ENCODE measurements at places on chromosomes 6 and 20.

GRCh38 chr6:138031850-138032249, 75.4 kb downstream of the PERP start:
- no peak for DNase-seq

DNA sequence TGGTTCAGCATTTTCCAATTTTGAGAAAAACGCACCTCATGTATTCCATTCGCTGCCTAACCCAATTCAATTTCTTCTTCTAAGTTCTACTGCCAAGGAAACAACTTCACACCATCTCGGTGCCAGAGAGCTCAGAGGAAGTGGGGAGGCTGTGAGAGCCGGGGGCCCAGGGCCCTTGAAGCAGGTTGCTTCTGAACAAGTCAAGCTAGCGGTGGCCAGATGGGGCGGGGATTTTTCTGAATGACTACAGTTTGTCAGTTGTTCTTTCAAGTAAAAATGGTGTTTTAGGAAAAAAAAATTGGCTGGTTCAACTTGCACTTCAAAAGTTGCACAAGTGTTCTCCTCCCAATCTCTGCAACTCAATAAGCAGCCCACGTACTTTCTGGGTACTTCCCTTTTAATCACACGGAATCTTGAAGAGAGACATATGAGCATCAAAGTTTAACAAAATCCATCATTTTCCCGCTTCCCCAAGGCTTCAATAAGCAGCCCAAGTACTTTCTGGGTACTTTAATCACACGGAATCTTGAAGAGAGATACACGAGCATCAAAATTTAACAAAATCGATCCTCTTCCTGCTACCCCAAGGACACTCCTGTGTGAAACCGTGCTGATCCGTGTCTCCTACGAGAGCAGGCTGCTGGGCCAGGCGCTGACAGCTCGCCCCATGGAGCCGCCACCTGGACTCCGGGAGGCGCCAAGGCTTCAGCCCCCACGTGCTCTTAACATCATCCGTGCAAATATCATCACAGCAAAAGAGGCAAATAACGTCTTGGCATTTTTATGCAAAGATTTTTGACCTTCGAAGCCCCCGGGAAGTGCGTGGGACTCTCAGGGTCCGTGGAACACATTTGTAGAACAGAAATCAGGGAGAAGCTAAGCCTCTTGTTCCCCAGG, 186.7 kb upstream of the PDE10A start:
- no peak for DNase-seq

- no peak for DNase-seq
Observed at GRCh38 chr6:160036790-160037206, 67.9 kb downstream of the IGF2R start.

- no peak for DNase-seq
Observed at GRCh38 chr6:40661726-40662125, 74.6 kb upstream of the LRFN2 start.

GRCh38 chr6:141303907-141304306, 828.8 kb upstream of the GJE1 start:
- no peak for DNase-seq

- DNase-seq: no peak
Observed at GRCh38 chr6:145475794-145476396, 259.4 kb downstream of the EPM2A start.

- DNase-seq: no peak
Observed at GRCh38 chr6:53544217-53544469, 758 bp downstream of the GCLC start.

GRCh38 chr6:67883500-67884366, 751.3 kb upstream of the ADGRB3 start:
- DNase-seq: no peak

- no peak for DNase-seq
Observed at GRCh38 chr6:89566930-89567629, 71.5 kb downstream of the LYRM2 start.

GRCh38 chr6:142934599-142934998, 10.4 kb downstream of the HIVEP2 start:
- DNase-seq: no peak

DNA sequence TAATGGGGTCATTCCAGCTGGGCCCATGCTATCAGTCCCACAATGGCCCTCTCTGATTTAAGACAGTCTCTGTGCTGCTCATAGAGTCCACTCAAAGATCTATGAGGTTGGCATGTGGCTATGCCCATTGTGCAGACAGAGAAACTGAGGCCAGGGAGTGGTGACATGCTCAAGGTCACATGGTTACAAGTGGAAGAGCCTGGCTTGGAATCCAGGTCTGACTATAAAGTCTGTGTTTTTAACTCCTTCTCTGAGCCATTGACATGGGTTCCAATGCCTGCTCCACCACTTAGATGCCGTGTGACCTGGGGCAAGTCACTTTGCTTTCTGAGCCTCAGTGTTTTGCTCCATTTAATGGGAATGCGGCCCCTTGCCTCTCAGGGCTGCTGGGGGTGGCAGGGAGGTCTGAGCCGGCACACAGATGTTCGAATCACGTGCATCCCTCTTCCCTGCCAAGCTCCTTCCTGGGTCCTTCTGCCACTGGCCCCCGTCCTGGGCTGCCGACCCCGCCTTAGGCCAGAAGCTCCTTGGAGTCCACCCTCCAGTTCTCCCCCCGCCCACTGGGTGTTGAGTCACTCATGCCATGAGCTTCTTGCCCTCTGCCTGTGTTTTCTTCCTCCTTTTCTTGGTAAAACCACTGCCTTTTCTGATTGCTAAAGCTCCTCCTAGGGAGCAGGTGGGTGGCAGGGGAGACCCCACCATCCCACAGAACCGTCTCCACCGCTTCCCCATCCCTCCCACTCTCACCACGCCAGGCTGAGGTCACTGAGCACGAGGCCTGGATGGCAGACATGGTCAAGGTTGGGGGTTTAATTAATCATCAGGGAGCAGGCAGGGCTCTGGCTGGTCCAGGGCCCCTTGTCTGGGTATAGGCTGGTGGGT, 35.7 kb downstream of the CEBPB start:
- no peak for DNase-seq

DNA sequence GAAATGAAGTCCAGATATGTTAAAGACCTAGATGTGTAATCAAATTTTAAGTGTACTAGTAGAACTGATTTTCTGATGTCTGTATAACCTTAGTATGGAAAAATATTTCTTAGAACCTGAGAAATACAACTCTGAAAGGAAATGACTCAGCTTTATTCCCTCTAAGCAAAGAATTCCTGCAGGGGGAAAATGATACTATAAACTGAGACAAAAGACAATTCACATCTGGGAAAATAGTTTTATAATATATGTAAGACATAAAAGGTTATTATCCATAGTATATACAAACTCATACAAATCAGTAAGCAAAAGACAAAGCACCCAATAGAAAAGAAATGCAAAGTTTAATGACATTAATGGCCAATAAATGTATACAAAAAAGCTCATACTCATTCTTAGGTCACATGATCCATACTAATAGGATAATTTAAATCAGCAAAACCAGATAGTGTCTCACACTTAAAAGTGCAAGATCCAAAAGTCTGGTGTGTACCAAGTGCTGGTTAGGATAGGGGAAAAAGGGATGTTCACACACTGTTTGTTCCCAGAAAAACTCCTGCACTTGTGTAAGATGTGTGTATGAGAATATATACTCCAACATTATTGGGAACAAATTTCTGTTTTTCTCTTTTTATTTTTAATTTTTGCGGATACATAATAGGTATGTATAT, 22.6 kb downstream of the RNF217 start:
- DNase-seq: no peak

- no peak for DNase-seq
Observed at GRCh38 chr6:11595903-11596302, 58.4 kb downstream of the TMEM170B start.

GRCh38 chr20:35618263-35619131, 2.9 kb downstream of the SPAG4 start:
- DNase-seq: no peak

DNA sequence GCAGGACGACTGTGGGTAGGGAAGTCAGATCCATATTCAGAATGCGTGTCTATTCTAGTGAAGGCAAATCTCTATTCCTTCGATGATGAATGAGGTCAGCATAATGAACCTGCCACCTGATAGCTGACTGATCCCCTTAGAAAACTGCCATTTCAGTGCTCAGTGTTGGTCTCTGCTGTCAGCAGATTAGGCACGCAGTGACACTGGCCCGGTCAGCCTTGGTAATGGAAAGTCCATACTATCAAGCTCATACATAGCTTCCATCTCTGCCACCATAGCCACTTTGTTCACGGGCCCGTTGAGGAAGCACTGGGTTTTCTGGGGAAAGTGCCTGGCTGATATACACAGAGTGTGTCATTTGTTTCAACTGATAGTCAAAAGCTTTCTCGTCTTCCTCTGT, 54.0 kb downstream of the C6orf52 start:
- no peak for DNase-seq

All from T-helper 22 cell (primary cell).